ENCODE measurements at places on chromosomes 12 and 14. TPM values are rescaled to one million over a fixed set of nuclear protein-coding genes. Genes with fewer than 3 reads are reported as not detected.
A peak's percentile ranks its signal among the peaks of the same experiment; 100 is the strongest.

The KRT82 gene
- not detected for total RNA-seq

The BLOC1S1 gene
- 104 TPM for total RNA-seq

The GPR68 gene
- total RNA-seq, result 44.8 TPM

The COCH gene
- total RNA-seq, result 0.71 TPM

The CLEC9A gene
- not detected for total RNA-seq

The PHETA1 gene
- 1.2 TPM for total RNA-seq

The CLEC4C gene
- total RNA-seq, result not detected

The PARP2 gene
- 35.2 TPM for total RNA-seq

The SERPINA12 gene
- not detected for total RNA-seq

The PPFIA2 gene
- total RNA-seq, result not detected

The SIRT4 gene
- total RNA-seq, result 3.1 TPM

The GMFB gene
- 34.8 TPM for total RNA-seq

The SLC6A13 gene
- total RNA-seq, result not detected

- peak; percentile 82 for ATAC-seq
Observed at GRCh38 chr12:45981075-45981837, 9.1 kb downstream of the SCAF11 start.

DNA sequence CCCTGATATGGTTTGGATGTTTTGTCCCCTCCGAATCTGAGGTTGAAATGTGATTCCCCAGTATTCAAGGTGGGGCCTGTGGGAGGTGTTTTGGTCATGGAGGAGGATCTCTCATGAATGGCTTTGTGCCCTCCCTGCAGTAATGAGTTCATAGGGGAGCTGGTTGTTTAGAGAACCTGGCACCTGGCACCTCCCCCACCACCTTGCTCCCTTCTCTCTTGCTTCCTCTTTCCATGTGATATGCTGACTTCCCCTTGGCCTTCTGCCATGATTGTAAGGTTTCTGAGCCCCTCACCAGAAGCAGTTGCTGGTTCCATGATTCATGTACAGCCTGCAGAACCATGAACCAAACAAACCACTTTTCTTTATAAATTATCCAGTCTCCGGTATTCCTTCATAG lies 32.6 kb downstream of the CD163L1 start:
- no peak for ATAC-seq

- no peak for ATAC-seq
Observed at GRCh38 chr12:118900993-118901392, 80.3 kb upstream of the SRRM4 start.

DNA sequence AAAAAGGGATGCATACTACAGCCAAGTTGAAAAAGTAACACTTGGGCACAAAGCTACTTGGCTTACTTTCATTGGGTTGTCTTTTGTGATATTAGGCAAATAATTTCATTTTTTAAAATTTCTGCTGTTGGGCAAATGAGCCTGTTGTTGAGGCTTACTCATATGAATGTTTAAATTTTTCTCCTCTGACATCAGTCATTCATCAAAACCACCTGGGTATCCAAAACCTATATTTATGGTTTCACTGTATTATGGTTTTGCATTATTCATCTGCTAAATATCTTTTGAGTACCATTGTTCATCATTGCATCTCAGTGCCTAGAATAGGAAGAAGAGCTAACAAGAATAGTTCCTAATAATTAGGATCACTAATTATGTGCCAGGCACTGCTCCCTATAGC lies 28.1 kb downstream of the DYRK2 start:
- ATAC-seq, result no peak

DNA sequence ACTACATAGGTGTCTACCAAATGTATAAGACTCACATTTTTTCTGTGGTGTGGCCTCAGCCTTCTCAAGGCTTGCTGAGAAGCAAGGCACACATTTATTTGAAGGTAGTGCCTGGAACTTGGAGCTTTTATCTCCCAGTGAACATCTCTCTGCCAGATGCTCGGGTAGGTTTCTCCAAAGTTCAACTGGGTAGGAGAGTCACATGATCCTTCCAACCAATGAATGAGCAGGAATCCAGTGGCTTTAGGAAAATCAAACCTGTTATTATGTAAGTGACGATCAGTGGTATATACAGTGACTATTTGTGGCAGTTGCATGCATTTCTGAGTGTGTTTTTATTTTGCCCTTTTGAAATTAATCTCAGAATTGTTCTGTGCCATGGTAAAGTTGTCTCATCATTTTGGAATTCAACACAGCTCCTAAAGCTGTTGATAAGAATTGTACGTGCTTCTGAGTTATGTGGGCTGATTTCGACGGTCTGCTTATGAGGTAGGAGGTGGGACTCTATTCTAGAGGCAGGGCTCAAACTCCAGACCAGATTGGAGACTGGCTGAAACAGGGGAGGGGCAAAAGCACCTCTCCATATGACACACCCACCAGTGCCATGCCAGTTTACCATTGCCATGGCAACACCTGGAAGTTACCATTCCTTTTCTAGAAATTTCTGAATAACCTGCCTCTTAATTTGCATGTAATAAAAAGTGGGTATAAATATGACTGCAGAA lies 57.6 kb downstream of the EID3 start:
- ATAC-seq, result no peak

DNA sequence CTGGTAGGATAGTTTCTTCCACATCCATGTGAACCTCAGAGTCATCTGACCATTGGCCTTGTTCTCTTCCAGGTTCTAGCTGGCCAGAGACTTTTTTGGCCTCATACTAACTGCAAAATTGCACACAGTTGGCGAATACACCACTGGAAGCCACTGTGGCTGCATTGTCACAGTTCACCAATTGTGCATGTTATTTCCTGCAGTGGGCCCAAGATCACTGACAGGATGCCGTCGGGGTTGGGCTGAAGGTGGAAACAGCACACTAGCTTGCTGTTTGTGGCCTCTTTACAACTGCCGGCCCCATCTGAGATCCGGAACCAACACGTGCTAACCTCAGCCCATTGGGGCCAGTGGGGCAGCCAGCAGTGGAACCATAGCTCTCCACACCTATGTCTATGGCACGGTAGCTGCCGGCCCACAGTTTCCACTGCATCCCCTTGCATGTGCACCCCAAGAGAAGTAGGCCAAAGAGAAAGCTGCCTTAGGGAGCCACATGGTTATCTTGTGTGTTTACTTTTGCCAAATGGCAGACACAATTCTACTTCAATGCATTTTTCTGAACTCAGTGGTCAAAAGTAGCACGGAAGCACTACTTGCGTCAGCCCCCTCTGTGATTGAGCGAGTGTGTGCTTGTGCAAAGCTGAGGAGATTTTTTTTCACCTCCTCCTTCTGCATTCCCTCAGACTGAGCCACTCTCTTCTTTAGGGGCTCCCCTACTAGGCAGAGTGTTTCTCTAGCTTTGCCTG lies 464.0 kb downstream of the RAD51B start:
- ATAC-seq, result peak; percentile 27

- no peak for ATAC-seq
Observed at GRCh38 chr14:92356677-92357076, 33.7 kb downstream of the SLC24A4 start.

DNA sequence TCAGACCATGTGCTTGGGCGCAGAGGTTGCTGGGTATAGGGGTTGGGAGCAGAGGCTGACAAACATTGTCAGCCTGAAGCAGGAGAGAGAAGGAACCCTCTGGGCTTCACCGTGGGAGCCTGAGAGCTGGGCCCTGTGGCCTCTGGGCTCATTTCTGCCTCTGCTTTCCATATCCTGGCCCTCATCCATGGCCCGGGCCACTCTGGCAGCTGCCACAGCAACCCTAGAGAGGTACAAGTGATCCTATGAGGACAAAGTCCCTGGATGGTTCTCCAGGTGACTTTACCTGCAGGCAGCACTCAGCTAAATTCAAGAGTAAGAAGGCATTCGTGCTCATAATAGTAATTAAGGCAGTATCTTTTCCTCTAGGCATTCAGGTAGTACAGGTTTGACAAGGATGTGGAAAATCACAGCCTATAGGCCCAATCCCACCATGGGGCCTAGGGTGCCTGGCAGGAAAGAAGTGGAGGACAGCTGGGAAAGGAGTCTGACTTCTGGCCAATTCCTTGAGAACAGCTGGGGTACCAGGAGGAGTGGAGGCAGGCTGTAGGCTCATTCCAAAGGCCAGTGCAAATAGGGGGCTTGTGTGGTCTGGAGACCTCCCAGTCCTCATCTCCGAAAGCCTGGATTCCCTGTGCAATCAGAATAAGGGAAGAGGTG lies 3.6 kb upstream of the TTC7B start:
- ATAC-seq, result no peak

- no peak for ATAC-seq
Observed at GRCh38 chr14:45699471-45699870, 446.5 kb upstream of the MIS18BP1 start.

GRCh38 chr14:75133597-75133996 lies 6.7 kb upstream of the NEK9 start:
- no peak for ATAC-seq

GRCh38 chr14:104395276-104395675 lies 184.3 kb upstream of the C14orf180 start:
- no peak for ATAC-seq

GRCh38 chr12:3130057-3130830 lies 53.1 kb downstream of the TSPAN9 start:
- no peak for ATAC-seq

- peak; percentile 48 for ATAC-seq
Observed at GRCh38 chr12:19799216-19799615, 359.9 kb downstream of the AEBP2 start.

- ATAC-seq, result no peak
Observed at GRCh38 chr14:65028937-65029336, 42.2 kb downstream of the FNTB start.

GRCh38 chr12:581321-581720 lies 81.9 kb downstream of the NINJ2 start:
- no peak for ATAC-seq

DNA sequence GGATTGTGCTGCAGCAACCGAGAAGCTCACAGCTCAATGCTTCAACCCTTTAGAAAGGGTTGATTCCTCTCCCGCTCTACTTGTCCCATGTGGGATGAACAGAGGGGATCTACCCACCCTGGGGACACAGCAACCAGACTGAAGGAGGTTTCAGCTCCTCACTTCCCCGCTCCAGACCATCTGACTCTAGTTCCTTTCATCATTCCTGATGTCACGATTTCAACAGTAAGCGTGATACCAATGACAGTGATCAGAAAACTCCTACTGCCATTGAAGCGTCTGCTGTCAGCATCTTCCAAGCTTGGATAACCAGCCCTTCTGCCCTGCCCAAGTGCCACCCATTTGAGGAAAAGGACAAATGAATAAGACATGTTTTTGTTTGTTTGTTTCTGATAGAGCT lies 14.3 kb downstream of the SERPINA1 start:
- no peak for ATAC-seq

- ATAC-seq, result no peak
Observed at GRCh38 chr12:126139355-126139754, 1074.1 kb downstream of the AACS start.

GRCh38 chr12:101828463-101829196 lies 2.1 kb downstream of the GNPTAB start:
- no peak for ATAC-seq

GRCh38 chr12:3456809-3457208 lies 34.2 kb upstream of the PRMT8 start:
- ATAC-seq, result no peak

DNA sequence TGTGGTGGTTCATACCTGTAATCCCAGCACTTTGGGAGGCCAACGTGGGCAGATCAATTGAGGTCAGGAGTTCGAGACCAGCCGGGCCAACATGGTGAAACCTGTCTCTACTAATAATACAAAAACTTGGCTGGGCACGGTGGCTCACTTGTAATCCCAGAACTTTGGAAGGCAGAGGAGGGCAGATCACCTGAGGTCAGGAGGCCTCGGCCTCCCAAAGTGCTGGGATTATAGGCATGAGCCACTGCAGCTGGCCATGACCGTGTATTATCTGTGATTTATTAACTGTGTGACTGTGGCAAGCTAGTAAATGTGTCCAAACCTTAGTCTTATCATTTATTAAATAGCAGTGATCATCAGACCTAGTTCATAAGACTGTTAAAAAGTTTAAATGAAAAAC lies 7.1 kb upstream of the ITPK1 start:
- no peak for ATAC-seq

DNA sequence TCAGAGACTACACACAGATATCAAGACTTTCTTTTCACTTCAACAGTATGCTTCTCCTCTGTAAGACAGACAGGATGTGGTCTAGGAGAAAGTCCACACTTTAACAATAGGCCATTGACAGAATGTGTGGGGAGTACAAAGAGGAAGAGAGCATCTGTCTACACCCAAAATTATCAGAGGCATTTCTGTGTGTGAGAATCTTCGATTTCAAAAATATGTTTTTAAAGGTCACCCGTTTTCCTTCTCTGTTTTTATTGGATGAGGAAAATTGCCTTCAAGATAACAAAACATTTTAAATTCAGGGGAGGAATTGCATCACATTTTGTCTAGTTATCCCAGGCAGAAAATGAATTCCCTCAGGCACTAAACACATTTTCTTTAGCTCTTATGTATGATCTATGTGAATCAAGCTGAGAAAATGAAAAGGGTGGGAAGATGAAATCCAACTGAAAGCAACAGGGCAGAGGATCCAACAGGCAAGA lies 16.4 kb downstream of the NAV3 start:
- ATAC-seq, result no peak

GRCh38 chr12:19739195-19739776 lies 300.0 kb downstream of the AEBP2 start:
- no peak for ATAC-seq

DNA sequence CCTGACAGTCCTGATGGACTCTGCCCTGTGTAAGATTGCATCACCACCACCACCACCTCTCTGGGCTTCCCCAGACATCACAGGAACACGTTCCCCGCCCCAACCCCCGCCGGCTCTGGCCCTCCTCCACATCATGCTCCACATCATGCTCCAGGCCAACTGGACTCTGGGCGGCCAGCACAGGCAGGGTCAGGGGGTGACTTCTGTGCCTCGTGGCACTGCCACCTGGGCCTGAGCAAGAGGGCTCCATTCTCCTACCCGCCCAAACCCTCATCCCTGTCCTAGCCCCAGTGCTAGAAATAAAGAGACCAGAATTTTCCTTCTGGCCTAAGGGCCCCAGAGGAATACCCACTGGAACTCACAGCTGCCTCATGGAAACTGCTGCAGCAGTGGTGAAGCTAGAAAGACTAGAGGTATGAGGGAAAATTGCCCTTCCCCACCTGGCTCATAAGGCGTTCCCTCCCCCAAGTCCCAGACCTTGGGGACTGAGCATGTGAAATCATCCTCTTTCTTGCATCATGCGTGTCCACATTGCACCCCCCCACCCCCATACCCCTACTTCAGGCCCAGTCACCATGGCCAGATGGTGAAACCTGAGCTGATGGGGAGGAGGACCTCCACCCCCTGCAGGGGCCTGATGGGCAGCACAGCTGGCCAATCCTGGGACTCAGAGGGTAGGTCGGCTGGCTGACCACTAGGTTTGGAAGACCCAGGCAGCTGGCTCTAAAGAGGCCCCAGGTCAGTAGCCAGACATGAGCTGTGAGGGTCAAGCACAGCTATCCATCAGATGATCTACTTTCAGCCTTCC lies at the start of gene INHBE:
INHBE (plus strand) TSS at position 742 of the 808 bp plus-strand sequence. CDS start 230 bp downstream, outside the sequence.
- ATAC-seq, result no peak
